Fibroblast of skin of right quadriceps (primary cell): ENCODE measurements at places on chromosomes 7 and 10.

GRCh38 chr10:15137036-15137359 lies 31.5 kb downstream of the NMT2 start:
- no peak for DNase-seq

DNA sequence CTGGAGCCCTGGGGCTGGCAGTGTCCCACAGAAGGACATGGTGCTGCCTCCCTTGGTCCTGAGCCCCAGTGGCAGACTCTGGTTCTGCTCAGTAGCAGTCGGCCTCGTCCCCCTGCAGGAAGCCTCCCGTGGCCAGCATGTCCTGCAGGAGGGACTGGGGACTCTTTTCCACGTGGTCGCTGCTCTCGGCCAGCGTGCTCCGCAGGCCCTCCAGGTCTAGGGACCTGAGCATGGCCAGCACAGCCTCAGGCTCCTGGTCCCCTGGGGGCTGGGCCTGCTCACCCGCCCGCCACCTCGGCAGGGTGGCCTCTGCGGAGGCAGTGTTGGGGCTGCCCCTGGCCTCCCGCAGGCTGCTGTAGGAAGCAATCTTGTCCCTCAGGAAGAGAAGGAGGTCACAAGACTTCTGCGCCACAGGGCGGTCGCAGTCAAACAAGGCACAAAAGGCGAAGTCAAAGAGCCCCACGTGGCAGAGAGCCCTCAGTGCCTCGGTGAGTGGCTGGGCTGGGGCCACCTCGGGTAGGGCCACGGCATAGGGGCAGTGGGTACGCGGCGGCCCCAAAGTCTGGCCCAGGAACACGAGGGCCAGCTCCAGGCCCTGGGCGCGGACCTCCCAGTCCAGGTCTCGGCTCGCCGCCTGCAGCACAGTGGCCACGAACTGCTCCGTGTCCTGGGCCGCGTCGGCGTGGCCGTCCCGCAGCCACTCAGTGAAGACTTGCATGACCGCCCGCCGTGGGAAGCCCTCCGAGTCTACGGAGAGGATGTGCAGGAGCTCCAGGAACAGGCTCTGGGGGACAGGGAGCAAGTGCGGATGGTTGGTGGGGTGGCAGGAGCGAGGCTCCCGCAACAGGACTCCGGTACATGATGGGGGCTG lies 17.1 kb downstream of the BRAT1 start:
- no peak for DNase-seq

- DNase-seq: peak; percentile 55
Observed at GRCh38 chr7:106127984-106128780, 16.1 kb upstream of the SYPL1 start.

GRCh38 chr10:117266400-117266799 lies 25.5 kb downstream of the SLC18A2 start:
- no peak for DNase-seq

GRCh38 chr10:122176232-122177213 lies 94.6 kb upstream of the BTBD16 start:
- peak; percentile 8 for DNase-seq

- peak; percentile 91 for DNase-seq
Observed at GRCh38 chr10:17062493-17062892, 67.1 kb downstream of the CUBN start.

GRCh38 chr10:75762431-75762802 lies 331.0 kb downstream of the LRMDA start:
- no peak for DNase-seq

GRCh38 chr10:119373294-119374102 lies 166.1 kb downstream of the GRK5 start:
- DNase-seq: no peak

DNA sequence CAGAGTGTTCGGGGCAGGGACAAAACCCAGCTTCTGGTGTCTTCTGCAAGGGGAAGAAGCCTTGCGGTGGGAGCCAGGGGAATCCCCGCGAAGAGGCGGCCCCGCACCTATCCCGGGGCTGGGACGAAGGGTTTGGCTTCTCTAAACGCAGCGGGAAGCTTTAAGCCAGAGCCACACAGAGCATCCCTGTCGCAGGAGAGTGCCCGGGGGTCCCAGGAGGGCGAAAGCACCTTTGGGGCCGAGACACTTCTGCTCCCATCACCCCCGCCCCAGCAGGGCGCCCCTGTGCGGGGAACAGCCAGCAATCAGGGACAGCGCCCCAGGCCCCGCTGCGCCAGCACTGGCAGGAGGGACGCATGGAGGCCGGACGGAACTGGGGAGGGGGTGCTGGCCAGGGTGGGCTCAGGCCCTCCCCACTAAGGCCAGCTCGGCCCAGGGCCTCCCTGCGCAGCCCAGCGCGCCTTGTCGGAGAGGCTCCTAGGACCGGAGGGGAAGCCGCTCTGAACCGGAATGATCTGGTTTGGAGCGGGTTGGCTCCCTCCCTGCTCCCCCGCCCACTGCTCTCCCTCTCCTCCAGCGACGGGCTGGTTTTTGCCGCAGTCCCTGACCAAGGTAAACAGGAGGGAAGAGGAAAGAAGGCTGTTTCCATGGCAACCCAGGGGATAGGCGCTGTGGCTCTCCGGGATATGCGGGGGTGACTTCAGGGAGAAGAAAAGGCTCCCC lies 63.9 kb downstream of the TMEM209 start:
- DNase-seq: peak; percentile 78

GRCh38 chr7:41449286-41449685 lies 253.6 kb downstream of the INHBA start:
- no peak for DNase-seq

GRCh38 chr10:105605918-105606317 lies 964.8 kb downstream of the SORCS3 start:
- DNase-seq: no peak

DNA sequence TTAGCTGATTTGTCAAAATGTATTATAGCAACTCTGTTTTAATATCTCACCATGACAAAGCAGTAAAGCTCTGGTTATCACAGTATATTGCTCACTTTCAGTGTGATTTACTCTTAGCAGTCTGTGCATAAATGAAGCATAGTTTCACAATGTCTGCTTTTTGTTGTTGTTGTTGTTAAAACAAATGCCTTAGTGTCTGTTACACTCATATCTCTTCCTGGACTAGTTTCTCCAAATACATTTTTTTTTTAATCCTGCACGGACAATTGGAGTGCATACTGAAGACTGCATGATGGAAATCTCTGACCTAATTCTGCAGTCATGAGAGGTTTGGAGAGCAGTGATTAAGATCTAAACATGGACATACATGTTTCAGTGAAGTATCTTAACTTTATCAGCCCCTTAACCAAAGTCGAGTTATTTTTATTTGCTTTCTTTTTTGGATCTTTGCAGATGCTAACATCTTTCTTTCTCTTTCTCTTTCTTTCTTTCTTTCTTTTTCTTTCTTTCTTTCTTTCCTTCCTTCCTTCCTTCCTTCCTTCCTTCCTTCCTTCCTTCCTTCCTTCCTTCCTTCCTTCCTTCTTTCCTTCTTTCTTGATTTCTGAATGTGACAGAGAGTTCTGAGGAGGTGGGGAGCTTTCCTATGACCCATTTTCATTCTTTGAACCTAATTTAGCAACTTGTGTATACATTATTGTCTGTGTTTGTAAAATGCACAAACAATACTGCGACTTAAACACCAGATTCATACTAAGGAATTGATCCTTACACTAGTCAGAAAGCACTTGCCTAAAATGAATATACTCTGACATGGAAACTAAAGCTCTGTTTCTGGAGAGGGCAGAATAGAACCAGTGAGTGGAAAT lies 161.5 kb upstream of the AGR3 start:
- DNase-seq: peak; percentile 19

GRCh38 chr10:132563485-132564248 lies 26.1 kb downstream of the INPP5A start:
- peak; percentile 16 for DNase-seq

- DNase-seq: no peak
Observed at GRCh38 chr10:43190775-43191174, 52.5 kb downstream of the CSGALNACT2 start.

DNA sequence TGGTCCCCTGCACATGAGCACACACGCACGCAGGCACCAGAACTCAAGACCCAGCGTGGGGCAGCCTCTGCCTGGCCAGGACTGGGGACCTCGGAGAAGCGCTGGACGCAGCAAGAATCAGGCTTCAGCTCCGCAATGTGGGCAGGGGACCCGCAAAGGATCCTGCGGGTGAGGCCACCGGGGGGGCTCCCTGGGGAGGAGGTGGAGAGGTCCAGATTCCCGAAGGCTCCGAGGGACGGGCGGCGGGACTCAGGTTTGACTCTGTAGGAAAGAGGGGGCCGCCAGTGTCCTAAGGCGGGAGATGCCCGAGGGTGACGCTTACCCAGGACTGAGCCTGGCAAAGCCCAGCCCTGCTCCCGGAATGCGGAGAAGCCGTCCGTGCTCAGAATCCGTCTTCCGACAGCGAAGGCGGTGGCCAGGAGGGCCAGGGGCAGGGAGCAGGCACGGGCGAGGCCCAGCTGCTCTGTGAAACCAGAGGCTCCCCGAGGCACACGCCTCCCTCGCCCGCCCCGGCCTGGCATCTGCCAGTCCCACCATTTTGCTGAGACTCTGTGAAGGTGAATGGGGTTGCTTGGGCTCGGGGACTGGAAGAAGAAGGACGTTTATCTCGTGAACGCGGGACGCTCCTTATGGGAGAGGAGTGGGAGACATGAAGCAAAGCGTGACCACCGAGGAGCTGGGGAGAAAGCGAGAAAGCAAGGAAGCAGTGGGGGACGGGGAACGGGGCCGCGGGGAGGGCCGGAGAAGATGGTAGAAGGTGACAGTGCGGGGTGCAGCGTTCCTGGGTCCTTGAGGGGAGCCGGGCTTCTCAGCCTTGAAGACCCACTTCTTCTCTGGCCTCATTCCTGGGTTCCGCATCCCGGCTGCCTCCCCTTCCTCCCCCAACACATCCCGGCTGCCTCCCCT lies 489.2 kb downstream of the PTPRN2 start:
- DNase-seq: no peak

DNA sequence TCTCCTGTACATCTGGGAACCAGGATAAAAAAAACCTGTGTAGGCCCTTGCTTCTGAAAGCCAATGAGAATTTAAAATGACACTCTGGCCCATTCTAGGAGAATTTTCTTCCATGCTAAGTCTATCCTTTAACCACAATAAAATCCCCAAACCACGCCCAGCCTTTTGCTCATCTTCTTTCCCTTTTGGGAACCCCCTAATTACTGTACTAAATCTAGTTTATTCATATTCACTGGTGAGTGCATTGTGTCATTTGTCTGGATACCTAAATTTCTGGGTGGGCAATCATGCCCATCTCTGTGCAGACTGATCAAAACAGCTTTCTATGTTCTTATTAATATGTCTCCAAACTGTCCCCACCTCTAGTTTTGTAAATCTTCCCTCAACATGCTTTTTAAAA lies 11.7 kb upstream of the CDK14 start:
- DNase-seq: no peak

GRCh38 chr7:45922810-45923209 lies 1.7 kb upstream of the IGFBP3 start:
- no peak for DNase-seq
